ENCODE measurements at places on chromosomes 13 and 19. TPM values are rescaled to one million over a fixed set of nuclear protein-coding genes. Genes with fewer than 3 reads are reported as not detected.

Gene TYROBP
- 5.2 TPM for total RNA-seq

Gene CYP2F1
- total RNA-seq: 1.8 TPM

DNA sequence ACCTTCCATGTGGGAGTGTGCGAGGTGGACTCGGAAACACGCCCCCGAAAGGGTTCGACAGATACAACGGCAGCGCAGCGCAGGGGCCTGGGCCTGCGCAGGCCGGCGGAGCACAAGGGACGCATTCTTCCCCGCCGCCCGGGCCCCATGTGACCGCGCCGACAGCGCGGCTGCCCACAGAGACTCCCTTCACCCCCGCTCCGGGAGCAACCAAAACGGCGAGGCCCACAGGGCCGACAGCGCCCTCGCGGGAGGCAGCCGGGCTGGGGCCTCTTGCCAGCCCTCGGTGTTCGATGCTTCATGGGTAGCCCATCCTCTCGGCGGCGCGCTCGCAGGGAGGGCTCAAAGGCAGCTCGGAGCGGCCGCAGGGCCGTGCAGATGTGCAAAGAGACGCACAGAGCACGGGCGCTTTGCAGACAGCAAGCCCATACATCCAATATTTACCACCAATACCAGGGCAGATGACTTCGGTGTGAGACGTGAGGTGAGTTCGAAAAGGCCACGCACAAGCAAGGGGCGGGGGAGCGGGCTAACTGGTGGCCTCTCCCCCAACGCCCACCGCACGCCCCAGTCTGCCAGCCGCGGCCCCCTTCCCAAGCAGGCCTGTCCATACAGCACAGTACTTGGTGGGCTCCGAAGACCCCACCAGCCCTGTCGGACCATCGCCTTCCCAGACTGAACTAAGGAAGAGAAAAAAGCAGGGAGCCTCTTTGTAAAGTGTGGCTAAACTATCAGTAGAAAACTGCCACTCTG lies 89.9 kb downstream of the CRYL1 start:
- DNase-seq: no peak

DNA sequence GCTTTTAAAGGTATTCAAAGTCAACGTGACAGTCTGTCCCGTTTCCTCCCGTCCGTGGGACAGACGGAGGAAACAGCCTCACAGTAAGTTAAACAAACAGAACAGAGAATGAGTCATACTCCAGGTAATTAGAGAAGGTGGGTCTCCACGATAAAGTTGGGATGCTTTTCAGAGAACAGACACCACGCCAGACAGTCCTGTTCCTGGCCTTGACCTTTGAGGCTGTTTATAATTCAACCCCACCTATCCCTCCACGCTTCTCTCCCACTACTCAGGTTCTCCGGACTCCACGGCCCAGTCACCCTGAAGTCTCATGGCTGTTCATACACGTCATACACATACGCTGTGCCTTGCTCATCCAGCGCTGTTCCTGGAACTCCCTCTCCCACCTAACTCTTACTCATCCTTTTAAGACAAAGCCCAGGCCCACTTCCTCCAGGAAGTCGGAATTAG lies 42.5 kb downstream of the ARHGEF18 start:
- no peak for DNase-seq

DNA sequence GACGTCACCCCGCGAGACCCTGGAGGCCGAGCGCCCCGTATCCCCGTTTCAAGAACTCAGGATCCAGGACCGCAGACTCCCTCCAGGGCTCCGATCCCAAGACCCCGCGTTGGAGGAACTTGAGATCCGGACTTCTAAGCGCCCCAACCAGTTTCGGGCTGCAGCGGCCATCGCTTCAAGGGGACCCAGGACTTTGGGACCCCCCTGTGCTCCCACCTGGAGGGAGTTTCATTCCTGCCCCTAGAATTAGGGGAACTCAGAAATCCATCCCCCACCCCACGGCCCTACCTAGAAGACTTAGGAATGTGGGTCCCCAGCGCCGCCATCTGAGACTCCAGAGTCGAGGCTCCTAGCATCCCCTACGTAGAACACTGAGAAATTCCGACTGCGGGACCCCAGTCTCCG lies 400 bp downstream of the PLEKHG2 start:
- DNase-seq: no peak

GRCh38 chr19:54461210-54461609 lies 2.4 kb downstream of the LENG9 start:
- no peak for DNase-seq

DNA sequence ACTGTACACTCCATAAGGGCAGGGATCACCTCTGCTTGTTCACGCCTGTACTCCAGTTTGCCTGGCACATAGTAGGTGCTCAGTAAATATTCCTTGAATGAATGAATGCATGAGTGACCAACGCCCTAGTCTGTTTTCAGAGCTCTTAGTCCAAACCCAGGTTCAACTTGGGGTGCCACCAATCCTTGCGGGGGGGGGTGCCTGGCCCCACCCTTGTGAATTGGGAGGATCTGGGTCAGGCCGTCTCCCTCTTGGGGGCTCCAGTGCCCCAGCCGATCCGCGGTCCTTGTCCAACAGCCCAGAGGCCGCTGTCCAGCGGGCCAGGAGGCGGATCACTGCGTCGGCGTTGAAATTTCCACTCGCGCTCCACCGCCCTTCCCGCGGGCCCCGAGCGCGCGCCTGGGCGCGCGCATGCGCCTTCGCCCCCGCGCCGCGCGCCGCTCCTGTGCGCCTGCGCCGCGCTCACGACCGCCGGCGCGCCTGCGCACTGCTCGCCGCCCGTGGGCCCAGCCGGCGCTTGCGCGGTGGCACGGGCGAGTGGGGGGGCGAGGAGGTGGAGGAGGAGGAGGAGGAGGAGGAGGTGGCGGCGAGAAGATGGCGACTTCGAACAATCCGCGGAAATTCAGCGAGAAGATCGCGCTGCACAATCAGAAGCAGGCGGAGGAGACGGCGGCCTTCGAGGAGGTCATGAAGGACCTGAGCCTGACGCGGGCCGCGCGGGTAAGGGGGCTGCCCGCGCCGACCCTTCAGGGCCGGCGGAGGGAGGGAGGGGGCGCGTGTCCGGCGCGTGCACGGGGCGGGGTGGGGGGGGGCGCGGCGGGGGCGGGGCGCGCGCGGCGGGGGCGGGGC lies at the start of gene CRTC1:
TSS of gene CRTC1 (plus strand) at position 572 of the 849 bp plus-strand sequence. CDS start at position 595, 23 bp downstream.
- peak; percentile 96 for DNase-seq

GRCh38 chr19:53991224-53992113 lies at the start of gene CACNG6:
TSS of gene CACNG6 (plus strand) at chr19:53991637. CDS start at chr19:53992878, 1,241 bp downstream.
- DNase-seq: no peak

GRCh38 chr19:50314724-50315708 lies 14.2 kb downstream of the KCNC3 start:
- DNase-seq: no peak

- DNase-seq: no peak
These were observed 421 bp upstream of the GPR12 start for GRCh38 chr13:26760832-26761582.

DNA sequence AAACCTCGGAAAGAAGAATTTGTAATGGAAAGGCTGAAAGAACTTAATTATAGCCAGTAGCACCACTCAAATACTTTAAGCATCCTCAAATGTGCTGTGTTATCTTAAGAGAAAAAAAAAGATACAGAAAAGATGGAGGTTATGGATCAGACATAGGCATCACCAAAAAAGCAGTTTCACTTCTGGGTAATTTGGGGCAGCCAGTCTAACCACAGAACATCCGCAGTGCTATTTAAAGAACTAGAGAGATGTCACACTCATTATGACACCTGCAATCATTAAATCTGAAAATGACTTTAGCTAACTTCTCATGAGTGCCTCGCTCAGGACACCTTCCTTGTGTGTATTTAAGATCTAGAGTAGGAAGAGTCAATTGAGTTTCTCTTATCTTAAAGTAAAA lies 211.8 kb downstream of the RBM26 start:
- peak; percentile 40 for DNase-seq

- DNase-seq: no peak
These were observed 1820.8 kb downstream of the UQCRFS1 start for GRCh38 chr19:27392027-27392632.

- DNase-seq: no peak
These were observed 1.1 kb downstream of the ZNF792 start for GRCh38 chr19:34962687-34963572.

Data from CD8-positive, alpha-beta T cell (primary cell).